ENCODE measurements at places on chromosomes 16 and 17.

DNA sequence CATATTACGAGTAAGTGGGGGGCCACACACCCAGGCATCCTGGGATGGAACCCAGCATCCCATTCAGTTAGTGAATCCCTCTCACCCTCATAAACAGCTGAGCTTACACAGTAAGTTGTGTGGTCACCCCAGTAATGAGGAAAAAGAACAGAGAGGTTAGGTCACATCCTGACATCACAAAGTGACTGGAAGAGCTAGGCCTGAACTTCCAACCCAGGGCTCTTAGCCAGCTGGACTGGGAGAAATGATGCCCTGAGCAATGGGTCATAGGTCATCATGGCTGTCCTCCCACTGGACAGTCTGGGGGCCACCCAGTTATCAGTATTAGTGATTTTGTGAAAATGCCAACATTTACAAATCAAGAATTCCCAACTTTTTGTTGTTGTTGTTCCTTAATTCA, 205.3 kb downstream of the ZNF423 start:
- no peak for DNase-seq

GRCh38 chr17:3916825-3917224, 560 bp upstream of the P2RX1 start:
- no peak for DNase-seq

DNA sequence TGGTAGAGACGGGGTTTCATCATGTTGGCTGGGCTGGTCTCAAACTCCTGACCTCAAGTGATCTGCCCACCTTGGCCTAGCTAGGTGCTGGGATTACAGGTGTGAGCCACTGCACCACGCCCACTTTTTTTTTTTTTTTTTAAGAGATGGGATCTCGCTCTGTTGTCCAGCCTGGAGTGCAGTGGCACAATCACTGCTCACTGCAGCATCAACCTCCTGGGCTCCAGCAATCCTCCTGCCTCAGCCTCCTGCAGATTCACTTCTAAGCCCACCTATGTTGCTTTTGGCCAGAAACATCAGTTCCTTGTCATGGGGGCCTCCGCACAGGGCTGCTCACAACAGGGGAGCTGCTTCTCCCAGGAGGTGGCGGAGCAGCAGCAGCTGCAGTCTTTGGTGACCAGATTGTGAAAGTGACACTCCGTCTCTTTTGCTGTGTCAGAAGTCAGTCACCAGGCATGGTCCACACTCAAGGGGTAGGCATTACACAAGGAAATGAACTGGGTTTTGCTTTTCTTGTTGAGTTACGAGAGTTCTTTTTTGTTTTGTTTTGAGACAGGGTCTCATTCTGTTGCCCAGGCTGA, 4.5 kb upstream of the NME4 start:
- DNase-seq = peak; percentile 40

GRCh38 chr17:79655672-79656290, 44.9 kb upstream of the RBFOX3 start:
- no peak for DNase-seq

- no peak for DNase-seq
These were observed 11.6 kb upstream of the CACNG4 start for GRCh38 chr17:66952681-66953629.

- no peak for DNase-seq
These were observed 1.2 kb downstream of the COA3 start for GRCh38 chr17:42797067-42798007.

DNA sequence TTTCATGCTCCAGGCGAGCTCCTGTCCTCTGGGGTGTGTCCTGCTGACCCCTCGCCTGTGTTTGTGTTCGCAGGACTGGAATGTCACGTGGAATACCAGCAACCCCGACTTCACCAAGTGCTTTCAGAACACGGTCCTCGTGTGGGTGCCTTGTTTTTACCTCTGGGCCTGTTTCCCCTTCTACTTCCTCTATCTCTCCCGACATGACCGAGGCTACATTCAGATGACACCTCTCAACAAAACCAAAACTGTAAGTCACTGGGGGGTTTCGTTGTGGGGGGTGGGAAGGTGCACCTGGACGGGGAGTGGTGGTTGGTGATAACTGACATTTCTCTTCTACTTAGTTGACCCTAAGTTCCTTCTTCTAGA, 58.3 kb downstream of the ABCC1 start:
- DNase-seq = no peak

- no peak for DNase-seq
These were observed 23.7 kb downstream of the PPL start for GRCh38 chr16:4913130-4913773.

GRCh38 chr16:69942099-69942491, 9.0 kb upstream of the CLEC18A start:
- no peak for DNase-seq

- DNase-seq = no peak
These were observed 852 bp downstream of the ZNF469 start for GRCh38 chr16:88383401-88384221.

GRCh38 chr17:48335858-48336500, 94.0 kb downstream of the SKAP1 start:
- DNase-seq = no peak

GRCh38 chr16:4746215-4746614, 11.9 kb downstream of the DNAAF8 start:
- no peak for DNase-seq

DNA sequence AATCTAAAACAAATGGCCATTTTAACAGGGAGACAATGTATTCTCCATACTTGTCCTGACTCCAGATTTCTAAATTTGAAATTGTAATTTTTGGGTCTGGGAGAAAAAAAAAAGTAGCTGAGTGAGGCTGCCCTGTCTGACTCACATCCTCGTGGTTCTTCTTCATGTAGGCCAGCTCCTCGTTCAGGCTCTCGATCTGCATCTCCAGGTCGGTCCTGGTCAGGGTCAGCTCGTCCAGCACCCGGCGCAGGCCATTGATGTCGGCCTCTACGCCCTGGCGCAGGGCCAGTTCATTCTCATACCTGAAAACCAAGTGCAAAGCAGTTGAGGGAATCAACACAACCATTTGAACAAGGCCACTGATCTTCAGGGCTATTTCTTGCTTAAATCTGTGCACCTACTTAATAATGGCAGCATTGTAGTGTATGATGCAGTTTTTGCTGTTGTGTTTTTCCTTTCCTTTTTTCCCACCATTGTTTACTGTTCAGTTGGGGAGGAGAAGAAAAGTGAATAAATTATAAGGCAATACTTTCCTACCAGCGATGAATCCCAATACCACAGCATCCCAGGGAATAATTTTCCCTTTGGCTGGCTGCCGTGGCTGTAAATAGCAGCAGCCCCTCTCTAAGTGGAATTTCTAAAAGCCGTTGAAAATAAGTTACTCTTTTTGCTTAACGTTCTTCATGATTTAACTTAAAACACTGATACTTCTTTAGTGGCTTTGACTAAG, 2.2 kb downstream of the KRT12 start:
- no peak for DNase-seq

DNA sequence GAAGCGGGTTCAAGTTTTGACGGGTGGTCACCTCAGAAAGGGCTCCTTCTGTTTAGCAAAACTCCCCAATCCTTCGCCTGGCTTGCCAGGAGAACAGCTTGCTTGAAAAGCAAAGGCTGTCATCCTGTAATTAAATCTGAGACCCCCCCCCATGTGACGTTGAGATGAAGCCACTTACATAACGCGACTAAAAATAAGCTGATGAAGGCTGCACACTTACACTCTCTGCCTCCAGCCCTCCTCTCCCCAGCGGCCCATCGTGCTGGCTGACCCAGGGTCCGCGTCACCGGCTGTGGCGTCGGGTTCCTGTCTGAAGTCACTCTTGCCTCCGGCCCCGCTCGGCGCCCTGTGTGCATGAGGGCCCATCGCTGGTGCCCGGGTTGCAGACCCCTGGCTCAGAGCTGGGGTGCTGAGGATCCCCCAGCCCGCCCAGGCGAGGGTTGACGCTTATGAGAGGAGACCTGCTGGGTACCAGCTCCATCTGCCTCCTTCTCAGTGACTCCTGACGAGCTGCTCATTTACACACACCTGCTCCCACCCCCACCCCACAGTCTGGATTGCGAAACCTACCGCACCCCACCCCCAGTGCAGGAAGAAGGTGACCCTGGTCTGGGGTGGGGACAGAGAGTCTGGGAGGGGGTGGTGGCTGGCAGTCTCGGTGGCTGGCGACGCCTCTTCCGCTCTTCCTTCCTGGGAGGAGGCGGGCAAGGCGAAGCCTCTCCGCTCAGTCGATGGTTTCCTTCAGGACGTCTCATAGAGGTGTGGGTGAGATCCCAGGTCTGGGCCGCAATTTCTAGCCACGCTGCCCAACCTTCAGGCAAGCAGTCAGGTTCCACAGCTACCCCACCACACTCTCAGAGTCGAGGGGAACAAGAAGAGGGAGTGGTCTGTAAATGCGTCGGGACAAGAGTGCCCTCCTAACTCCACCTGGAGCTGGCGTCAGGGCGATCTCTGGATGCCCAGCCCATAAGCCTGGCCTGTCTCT, 3.1 kb upstream of the BAIAP2 start:
- no peak for DNase-seq

- no peak for DNase-seq
These were observed 2.3 kb downstream of the SOX15 start for GRCh38 chr17:7587420-7588151.

- no peak for DNase-seq
These were observed 24.1 kb downstream of the BAHCC1 start for GRCh38 chr17:81419319-81419885.

DNA sequence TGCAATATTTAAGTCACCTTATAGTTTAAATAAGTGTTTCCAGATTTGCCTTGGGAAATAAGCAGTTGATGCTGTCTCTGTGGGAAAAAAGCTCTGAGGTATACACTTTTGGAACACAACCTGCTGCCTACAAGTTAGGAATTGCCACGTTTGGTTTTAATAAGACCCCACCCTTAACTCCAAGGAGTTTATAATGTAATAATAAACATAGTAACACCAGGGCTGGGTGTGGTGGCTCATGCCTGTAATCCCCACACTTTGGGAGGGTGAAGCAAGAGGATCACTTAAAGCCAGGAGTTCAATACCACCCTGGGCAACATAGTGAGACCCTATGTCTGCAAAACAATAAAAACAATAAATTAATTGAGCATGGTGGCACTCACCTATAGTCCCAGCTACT, 15.9 kb upstream of the SMG1 start:
- no peak for DNase-seq

DNA sequence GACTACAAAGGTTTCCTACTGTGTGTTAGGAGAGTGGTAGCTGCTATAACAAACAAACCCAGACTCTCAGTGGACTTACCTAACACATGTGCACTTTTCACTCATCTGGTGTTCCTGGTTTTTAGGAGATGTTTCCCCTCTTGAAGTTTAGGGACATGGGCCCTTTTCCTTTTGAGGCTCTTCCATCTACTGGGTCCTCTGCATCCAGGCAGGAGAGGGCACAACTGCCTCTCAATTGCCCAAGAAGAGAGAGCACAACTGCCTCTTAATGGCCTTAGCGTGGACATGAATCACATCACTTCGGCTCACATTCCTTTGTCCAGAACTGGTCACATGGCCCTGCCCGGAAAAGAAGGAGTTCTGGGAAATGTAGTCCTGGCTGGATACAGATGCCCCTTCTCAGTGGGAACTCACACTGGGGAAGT, 9.8 kb upstream of the TNRC6C start:
- no peak for DNase-seq
